T-cell (primary cell): ENCODE measurements at places on chromosomes 12 and 14.
A peak's percentile ranks its signal among the peaks of the same experiment; 100 is the strongest.

DNA sequence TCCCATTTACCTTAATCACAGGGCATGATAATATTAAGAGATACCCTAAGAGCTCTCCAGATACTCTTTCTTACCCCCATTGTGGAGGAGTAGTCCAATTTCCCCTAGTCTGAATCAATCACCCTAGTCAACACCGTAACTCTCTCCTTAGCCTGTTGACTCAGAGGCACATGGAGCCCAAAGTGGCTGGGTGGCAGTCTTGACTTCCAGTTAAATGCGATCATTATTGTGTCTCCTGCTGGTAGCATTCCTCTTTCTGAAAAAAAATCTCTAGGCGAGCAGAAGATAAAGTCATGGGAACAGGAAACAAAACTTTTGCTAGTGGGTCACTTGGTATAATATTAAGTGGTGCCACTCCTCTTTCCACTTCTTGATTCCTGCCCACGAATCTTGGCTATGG is 46.4 kb downstream of the EMP1 start:
- no peak for DNase-seq

GRCh38 chr12:109773384-109774011 is 59.7 kb downstream of the TRPV4 start:
- DNase-seq = no peak

DNA sequence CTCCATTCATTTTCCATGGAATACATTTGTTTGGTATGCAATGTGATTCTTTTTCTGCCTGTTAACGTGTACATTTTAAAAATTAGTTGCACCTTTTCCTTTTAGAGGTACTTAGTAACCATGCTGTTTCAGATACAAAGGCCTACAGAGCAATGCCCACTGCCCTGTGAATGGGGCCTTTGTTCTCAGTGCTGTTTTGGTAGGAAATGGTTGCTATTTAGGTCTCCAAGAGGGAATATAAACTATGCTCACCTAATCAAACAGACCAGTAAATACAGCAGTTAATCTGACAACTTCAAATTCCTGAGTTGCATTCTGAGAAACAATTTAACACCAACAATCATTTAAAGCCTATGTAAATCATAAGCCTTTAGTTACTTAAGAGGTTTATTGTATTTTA is 188.7 kb downstream of the BCAT1 start:
- DNase-seq = no peak

- no peak for DNase-seq
These were observed 35.4 kb upstream of the DIO3 start for GRCh38 chr14:101525640-101526527.

DNA sequence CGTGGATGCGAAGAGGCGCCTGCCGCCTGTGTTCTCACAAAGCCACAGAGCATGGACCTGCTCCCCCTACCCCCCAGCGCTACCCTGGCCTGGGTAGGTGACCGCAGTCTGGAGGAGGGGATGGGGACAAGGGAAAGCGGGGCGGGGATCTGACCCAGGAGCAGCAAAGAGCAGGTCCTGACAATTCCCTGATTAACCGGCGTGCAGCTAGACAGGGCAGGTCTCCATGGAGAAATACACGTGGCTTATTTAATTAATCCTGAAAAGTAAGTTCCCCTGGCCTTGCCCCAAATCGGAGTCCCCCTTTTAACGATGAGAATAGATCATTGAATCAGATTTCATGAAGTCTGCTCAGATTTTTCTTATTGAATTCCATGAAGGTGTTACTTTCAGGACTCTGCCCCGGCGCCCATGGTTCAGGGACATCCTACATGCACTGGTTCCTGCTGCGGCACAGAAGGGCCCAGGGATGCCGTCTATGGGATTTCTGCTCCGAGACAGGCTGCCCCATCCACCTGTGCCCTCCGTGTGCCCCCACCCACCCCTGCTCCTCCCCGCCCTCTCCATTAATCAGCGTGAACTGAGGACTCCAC is 251.0 kb upstream of the SFSWAP start:
- no peak for DNase-seq

- DNase-seq = no peak
These were observed 77.1 kb upstream of the ANKS1B start for GRCh38 chr12:100061814-100062213.

DNA sequence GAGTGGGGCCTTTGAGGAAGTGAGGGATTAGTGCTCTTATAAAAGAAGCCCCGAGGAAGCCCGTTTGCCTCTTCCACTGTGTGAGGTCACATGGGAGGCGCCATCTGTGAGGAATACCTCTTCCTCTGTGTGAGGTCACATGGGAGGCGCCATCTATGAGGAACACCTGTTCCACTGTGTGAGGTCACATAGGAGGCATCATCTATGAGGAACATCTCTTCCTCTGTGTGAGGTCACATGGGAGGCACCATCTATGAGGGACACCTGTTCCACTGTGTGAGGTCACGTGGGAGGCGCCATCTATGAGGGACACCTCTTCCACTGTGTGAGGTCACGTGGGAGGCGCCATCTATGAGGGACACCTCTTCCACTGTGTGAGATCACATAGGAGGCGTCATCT is 69.7 kb downstream of the SLC24A4 start:
- no peak for DNase-seq

DNA sequence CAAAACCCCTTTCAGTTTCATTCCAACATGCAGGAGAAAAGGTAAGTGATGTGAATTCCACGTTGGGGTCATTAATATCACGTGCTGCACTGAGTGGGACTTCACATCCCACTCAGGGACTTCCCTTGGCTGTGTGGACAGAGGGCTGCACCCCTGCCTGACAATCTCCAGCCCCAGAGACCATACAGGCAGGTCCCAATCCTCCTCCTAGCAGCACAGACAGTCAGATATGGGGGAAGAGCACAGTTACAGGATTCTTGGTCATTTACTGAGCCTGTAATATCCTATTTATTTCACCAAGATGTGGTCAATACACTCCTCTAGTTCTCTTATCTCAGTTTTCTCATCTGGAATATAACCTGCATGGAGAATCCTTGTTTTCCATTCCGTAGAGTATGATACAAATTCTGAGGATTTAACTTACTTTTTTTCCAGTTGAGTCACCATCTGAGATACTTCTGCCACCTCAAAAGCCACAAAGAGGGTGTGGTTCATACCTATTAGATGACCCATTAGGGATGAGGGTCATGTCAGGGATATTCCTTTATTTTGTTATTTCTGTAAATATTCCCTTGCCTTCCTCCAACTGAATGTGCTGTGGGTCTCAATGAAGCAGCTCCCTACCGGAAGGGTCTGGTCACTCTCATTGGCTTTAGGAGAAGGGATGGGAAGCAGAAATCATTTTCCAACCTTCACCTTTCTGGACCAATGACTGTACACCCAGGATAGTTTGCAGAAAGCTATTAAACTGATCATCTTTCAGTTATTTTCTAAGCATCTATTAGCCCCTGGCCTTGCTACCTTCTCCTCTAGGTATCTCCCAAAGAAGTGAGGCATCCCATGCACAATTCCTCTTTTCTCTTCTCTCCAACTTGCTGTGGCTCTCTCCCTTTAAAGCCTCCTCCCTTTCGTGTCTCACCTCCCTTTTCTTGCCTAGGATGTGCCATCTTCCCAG is 43.0 kb upstream of the NTF3 start:
- DNase-seq = no peak

GRCh38 chr12:122686538-122686937 is 16.6 kb downstream of the HCAR2 start:
- no peak for DNase-seq

DNA sequence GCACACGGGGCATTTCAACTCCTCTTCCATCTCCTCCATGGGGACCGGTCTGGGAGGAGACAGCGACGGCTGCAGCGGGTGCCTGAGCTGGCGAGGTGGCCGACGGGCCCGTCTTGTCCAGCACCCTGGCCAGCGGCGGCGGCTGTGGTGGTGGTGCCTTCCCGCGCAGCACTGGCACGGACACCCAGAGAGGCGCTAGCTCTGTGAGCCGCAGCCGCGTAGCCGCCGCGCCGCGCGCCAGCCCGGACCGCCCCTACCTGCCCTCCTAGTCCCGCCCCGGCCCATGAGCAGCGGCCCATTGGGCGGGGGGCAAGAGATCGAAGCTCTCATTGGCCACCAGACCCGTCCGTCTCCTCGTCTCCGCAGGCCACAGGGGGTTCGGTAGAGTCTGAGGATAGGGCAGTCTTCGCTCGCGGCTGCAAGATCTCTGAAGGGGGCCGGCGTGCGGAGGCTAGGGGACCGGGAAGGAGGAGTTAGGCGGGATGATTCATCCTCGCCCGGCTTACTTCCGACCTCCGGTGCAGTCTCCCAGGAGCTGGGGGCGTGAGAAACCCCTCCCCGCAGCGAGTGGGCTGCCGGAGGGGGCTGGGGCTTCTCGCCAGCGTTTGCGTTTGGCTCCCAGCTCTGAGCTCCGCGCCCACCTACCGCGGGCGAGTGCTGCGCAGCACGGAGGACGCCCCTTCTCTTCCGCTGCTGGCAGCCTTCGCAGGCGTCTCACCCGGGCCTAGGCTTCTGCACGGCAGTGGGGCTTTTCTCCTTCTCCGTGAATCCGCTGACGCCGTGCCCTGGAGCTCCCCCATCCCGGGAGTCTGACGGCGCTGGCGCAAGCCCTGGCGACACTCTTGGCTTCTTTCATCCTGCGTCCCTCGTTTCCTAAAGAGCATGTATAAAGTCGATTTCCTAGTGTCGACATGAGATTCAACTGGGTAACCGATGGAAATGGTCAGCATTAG is at the start of gene TRIM9:
TSS of gene TRIM9 (minus strand) at position 205 of the 953 bp plus-strand sequence. CDS start at position 39, 166 bp downstream.
- DNase-seq = peak; percentile 92

- no peak for DNase-seq
These were observed 13.6 kb upstream of the LEMD3 start for GRCh38 chr12:65155784-65156183.

- DNase-seq = no peak
These were observed 907.5 kb upstream of the MDGA2 start for GRCh38 chr14:48582938-48583337.

DNA sequence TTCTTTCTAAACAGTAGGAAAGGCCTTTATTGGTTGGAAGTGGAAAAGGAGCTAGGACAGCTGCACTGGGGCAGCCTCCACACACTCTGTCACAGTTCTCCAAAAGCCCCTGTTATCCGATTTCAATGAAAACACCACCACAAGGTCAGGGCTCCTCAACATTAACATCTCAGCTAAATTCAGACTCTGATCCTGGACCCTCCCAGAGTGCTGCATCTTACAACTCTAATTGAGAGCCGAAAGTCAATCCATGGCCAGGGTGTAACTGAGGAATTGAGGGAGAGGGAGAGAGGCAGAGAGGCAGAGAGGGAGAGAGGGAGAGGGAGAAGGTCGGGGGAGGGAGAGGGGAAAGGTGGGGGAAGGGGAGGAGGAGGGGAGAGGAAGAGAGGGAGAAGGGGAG is 32.1 kb downstream of the DICER1 start:
- no peak for DNase-seq

DNA sequence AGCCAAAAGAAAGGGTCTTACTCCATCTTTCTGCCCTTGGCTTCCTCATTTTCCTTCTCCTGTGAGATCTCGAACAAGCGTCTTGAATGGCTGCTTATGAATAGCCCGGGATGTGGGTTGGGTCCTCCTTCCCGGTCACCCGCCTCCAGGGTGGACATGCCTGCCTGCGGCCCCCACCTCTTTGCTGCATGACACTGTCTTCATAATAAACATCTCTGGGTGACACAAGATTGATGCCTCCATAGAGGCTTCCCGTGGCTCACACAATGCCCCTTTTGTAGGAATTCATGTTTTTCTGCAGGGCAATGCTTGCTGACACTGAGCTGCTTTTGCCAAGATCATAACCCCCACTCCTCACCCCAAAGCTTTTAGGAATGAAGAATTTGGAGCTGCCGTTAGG is 125.9 kb downstream of the ZNF664 start:
- DNase-seq = no peak
